Cortex of kidney (tissue), 1 donor: ENCODE measurements at places on chromosomes 16 and 17.

DNA sequence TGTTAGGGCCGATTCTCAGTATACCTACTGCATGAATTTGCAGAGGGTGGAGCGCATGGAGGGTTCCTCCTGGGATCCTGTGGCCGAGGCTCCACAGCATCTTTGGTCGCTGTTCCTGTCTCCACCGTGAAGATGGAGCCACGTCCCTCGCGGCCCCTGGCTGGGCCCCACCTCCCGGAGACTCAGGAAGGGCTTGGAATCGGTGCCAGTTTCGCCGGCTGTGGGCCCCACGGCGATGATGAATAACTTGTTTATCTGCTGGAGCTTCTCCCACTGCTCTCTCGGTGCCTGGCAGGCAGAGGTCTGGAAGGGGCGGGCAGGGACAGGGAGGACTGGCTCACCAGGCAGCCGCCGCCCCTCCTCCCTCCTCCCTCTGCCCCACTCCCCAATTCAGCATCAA lies 8.1 kb downstream of the SLC5A11 start:
- no peak for DNase-seq

GRCh38 chr16:31456988-31457360 lies 2.3 kb upstream of the ARMC5 start:
- no peak for DNase-seq

DNA sequence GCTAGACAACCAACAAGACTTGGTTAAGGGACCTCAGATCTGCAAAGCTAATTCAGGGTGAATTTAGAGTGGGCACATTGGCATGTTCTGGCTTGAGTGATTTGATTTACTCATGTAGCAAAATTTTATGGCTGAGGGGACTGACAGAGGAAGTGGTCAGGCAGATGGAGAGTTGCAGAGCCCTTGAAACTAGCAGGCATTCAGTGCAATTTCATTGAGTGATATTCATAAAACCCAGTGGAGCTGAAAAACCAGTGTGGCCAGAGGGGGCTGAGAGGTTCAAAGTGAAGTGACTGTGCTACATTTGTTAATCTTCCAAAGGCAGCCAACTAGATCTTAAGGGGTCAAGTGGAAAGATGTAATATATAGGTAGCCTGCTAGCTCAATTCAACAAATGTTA lies 2.2 kb upstream of the TMEM94 start:
- no peak for DNase-seq

GRCh38 chr17:76260220-76260619 lies 4.9 kb upstream of the UBALD2 start:
- DNase-seq = no peak

DNA sequence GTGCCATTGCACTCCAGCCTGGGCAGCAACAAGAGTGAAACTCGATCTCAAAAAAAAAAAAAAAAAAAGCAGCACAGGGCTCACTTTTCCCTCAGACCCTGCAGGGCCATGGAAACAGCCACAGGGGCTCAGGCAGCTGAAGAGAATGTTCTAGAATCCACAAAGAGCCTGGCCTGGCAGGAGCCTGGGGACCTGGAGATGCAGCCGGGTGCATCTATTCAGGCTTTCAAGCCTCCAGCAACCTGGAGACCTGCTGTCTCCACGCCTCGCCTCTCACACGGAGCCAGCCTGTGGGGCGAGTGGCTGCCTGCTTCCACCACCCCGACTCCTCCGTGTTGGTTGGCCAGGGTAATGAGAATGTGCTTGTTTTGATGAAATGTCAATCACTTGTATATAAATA lies 44.0 kb upstream of the MEAK7 start:
- DNase-seq = no peak

DNA sequence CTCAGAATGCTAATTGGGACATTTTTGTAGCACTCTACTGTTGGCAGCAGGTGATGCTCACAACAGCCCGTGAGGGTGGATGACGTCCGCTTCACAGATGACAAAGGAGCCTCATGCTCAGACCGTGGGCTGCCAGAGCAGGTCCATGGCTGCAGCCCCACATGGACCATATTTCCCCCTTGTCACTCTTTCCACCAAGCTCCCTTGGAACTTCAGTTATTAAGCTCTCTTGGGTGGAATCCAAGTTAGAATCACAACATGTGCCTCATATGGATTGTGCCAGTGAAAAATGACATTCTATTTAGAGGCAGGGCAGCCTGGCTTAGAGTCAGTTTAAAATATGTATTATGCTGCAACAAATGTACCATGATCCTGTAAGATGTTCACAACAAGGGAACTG lies 33.2 kb upstream of the STH start:
- DNase-seq = no peak

DNA sequence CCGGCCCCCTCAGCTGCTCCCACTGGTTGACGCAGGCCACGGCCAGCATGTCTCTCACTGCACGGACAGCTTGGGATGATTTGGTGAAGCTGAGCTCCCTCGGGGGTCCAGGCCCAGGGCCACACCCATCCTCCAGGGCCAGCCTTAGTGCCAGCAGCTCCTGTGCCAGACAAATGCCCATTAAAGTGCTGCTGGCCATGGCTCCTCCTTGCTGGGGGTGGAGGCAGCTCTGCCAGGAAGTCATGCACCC lies 2.5 kb downstream of the TRIM47 start:
- DNase-seq = no peak

DNA sequence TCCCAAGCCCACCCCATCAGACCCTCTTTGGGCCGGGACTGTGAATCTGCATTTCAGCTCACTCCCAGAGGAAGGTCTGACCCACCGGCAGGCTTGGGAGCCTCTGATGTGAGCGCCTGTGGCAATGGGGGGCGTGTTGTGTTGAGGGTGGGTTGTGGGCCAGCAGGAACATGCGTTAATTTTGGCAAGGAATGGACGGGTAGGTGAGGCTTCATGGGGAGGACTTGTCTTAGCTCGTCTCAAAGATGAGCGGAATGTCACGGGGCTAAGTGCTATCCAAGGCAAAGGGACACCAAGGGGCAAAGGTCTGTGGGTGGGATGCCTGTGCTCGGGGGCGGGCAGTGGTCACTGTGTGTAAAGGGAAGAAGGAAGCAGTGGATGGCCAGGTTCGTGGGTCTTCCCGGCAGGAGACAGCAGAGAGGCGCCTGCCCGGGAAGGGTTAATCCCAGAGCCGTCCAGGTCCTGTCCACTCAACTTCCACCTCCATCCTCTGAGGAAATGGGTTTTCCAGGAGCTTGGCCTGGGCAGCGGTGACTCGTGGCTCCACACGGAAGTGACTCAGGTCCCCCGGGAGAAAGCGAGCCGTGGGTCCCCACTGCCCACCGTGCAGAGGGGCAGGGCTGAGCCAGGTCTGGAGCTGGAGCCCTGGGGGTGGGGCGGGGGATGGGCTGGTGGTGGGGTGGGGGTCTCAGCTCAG lies 17.4 kb downstream of the ADGRG1 start:
- DNase-seq = no peak

DNA sequence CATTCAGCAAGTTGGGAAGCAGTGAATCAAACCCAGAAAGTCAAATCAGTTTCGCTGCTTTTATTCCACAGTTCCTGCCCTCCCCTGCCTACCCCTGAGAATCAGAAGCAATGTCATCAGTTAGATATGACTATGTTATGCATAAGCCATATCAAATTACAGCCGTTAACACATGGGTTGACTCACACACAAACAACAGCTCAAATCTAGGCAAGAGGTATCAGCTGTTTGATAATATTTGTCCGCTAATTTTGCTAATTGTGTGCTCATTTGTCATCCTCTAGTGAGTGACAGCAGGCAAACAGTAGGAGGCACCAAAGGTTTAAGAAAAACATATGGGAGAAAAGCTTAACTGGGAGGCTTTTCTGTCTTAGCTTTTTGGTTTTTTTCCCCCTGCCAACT lies 327.4 kb upstream of the CCL2 start:
- DNase-seq = no peak

DNA sequence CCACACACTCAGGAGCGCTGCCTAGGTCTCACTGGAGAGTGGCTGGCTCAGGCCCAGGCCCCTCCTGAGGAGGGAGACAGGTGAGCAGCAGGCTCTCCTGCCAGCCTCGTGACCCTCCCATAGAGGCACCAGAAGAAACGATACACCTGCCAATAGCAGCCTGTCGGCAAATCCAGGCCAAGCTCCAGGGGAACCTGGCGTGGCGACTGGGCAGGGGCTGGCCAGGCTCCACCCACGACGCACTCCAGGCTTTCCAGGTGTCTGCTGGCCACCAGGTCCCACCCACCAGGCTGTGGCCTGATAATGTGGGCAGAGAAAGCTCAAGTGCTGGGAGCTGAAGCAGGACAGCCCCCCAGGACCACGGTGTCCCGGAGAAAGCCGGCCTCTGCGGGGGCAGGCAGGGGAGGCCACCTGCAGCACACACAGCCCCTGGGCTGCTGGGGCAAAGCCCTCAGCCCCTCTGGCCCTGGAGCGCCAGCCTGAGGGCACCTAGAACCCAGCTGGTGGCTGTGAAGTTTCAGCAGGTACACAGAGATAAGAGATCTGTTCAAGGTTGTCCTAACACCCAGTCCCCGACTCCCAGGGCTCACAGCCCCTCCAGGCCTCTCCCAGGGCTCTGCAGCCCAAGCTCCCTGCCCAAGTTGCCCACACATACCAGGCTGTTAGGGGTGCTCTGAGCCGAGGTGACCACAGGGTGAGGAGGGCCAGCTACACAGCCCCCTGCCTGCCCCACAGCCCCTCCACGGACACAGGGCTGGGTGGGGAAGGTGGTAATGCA lies 2.4 kb downstream of the PGAP6 start:
- no peak for DNase-seq

- DNase-seq = no peak
Measured at GRCh38 chr16:81401035-81401950, 43.3 kb upstream of the CMIP start.

DNA sequence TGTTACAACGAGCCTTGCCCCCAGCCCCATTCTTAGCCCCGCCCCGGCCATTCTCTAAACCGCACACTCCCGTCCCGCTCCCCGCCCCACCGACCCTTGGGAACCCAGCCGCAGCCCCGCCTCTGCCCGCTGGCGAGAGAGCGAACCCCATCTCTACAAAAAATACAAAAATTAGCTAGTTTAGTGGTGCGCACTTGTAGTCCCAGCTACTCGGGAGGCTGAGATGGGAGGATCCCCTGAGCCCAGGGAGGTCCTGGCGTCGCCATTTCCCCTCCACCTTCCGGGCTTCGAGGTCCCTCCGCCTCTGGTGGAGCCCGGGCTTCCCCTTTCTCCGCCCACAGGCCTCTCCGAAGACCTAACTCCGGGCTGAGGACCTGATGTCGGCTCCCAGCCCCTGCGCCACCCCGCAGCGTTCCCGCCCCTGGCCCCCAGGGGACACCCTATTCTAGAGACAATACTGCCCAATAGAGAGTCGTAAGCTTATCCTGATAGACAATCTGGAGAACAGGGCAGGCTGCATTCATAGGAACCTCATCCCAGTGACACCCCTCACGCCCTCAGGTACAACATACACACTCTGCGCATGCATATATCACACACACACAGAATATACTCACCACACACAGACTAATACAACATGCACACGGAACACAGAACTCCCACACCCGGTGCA lies 480 bp upstream of the PROCA1 start:
- DNase-seq = no peak
